Esophagus mucosa (tissue), 1 donor: ENCODE measurements at places on chromosomes 2 and 18. TPM values are rescaled to one million over a fixed set of nuclear protein-coding genes. Genes with fewer than 3 reads are reported as not detected.

- no peak for ATAC-seq
These were observed 83.3 kb downstream of the DPP4 start for GRCh38 chr2:161990741-161991140.

GRCh38 chr2:178333851-178334250 lies 117.1 kb downstream of the PRKRA start:
- ATAC-seq, result no peak

GRCh38 chr2:110783196-110783873 lies 51.0 kb downstream of the ACOXL start:
- no peak for ATAC-seq

GRCh38 chr2:101781326-101781725 lies 83.8 kb downstream of the MAP4K4 start:
- ATAC-seq, result no peak

The TLX2 gene
- total RNA-seq, result not detected

DNA sequence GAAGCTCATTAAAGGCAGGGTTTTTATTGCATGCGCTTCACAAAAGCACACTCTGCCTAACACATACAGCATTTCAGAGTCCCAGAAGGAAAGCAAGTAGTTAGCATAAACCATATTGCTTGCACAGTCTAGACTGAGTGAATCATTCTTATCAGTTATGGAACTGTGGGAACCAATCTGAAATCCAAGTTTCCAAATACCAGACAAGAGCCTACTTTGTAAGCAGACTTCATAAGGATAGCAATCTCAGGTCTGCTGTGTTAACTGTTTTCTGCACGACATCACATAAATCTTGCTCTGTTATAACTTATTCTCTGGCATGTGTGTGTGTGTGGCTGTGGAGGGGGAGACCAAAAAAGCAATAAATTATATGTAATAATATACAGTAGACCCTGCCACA lies 608.1 kb upstream of the REG3G start:
- no peak for ATAC-seq

The SLC5A6 gene
- 15.6 TPM for total RNA-seq

DNA sequence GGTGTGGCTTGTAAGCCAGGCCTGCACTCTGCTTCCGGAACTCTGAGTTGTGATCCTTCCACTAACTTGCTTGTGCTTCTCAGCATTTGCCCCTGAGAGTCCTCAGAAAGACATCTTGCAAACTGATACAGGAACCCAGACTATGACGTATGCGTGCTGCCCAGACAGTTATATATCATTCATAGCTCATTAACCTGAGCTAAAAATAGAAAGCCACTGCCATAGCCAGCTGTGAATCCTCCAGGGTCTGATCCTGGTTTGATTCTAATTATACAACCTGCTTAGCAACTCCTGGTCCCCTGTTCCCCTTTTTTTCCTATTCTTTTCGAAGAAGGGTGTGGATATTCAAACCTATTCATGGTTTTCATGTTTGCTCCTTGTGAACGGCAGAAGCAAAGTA lies 63.7 kb downstream of the MARCHF4 start:
- ATAC-seq, result no peak
